ENCODE measurements at places on chromosomes 1 and 21. TPM values are rescaled to one million over a fixed set of nuclear protein-coding genes. Genes with fewer than 3 reads are reported as not detected.

DNA sequence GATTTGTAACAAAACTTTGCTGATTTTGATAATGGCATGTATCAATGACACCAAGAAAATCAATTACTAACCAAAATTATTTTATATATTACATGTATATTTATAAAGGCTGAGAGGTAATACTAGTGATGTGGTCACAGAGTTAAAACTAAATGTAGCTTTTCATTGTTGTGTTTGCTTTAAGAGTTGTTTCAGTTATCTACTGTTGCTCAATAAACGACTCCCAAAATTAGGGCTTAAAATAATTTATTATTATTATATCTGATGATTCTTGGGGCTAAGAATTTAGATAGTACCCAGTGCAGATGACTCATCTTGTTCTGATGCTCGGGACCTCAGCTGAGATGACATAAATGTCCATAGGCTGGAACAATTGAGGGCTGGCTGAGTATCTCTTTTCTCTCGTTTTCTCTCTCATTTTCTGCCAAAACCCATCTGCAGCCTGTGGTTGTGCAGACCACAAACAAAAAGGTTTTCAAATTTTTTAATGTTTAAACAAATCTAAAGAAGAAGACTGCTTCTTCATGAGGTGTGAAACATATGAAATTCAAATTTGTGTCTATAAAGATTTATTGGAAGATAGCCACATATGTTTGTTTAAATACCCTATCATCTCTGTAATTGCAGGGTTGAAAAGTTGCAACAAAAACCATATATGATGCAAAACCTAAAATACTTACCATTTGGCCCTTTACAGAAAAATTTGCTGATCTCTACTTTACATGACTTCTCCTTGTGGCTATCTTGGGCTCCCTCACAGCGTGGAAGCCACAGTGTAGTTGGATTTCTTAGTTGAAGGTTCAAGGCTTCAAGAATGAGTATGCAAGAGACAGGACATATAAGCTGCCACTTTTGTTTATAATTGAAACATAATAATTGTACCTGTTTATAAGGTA is 14.8 kb upstream of the PTPRC start:
- H3K4me1 ChIP-seq: no peaks in the 10 kb centered on the region
- no peak overlapping the region for H3K4me3 ChIP-seq
- DNase-seq: no peak
- no peaks in the 10 kb centered on the region for H3K36me3 ChIP-seq

DNA sequence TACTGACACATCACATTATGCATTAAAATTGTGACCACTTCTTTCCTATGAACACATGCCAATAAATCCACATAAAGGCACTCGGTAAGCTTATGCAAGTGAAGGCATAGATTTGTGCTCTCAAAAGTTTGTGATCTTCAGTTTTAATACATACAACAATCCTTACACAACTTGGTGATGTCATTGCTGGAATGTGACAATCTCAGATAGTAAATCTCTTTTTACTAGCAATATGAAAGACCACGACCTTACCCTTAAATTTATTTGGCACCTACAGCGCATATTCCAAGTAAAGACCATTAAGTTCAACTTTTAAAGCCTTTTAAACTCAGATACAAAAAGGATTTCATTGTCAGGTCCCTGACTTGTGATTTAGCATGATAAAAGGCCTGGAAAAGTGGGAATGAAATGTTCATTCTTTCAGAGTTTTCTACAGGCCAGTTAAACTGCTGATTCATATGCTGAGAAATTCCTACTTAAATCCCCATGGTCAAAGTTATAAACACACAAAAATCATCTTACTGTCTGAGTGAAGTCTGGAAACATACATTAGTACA is 157.4 kb downstream of the SIPA1L2 start:
- no peak for DNase-seq
- H3K27ac ChIP-seq: no peak overlapping the region
- H3K36me3 ChIP-seq: peaks cover 19% of the 10 kb centered on the region
- peaks cover 25% of the 10 kb centered on the region for H3K4me1 ChIP-seq
- no peaks in the 10 kb centered on the region for H3K27me3 ChIP-seq
- no peak overlapping the region for H3K4me3 ChIP-seq

- peaks cover 14% of the 10 kb centered on the region for H3K4me1 ChIP-seq
- no peak overlapping the region for H3K27ac ChIP-seq
- no peak overlapping the region for H3K4me3 ChIP-seq
- no peaks in the 10 kb centered on the region for H3K36me3 ChIP-seq
These were observed 17.5 kb upstream of the ERRFI1 start for GRCh38 chr1:8043621-8044020.

DNA sequence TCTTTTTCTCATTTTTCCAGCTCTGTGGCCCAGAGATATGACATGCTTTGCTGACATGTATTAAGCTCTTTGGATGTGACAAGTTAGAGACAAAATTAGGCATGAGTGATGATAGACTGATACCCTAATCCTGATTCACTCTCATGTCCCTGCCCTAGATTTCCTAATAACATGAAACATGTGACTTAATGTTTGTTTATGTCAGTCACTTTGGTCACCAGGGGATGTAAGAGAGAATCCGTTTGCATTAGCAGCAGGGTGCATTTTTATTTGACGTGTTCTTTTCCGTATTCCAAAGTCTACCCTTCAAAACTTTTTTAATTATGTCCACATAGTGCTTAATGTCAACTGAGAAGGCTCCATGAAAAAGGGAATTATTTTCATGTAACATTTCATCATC is 192.4 kb downstream of the HMCN1 start:
- H3K27ac ChIP-seq: no peak overlapping the region
- no peaks in the 10 kb centered on the region for H3K36me3 ChIP-seq

GRCh38 chr1:168485048-168485447 is 58.7 kb downstream of the XCL2 start:
- no peaks in the 10 kb centered on the region for H3K27me3 ChIP-seq
- H3K4me1 ChIP-seq: peaks cover 19% of the 10 kb centered on the region
- DNase-seq: no peak
- H3K36me3 ChIP-seq: no peaks in the 10 kb centered on the region
- no peak overlapping the region for H3K4me3 ChIP-seq

DNA sequence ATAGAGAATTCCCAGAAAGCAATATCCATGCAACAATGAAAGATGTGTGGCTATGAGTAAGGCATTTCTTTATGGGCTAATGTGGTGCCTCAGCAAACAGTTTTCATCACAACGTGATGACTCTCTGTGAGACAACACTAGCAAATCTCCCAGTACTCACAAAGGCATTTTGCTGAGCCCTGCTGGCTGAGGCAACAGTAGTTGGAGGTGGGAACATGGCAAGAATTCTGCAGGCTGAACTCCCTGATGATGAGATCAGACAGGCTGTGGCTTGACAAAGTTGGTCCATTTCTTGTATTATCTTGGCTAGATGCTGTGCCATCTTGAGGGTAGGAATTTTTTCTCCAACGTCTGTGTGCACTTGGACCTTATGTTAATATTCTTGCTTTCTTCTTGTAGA is 24.6 kb downstream of the PROX1 start:
- peak overlapping the region; percentile 81 for H3K27ac ChIP-seq
- no peaks in the 10 kb centered on the region for H3K27me3 ChIP-seq
- H3K36me3 ChIP-seq: peaks cover 10% of the 10 kb centered on the region

- peak overlapping the region; percentile 57 for H3K4me3 ChIP-seq
- no peaks in the 10 kb centered on the region for H3K27me3 ChIP-seq
- peaks cover 72% of the 10 kb centered on the region for H3K4me1 ChIP-seq
- H3K36me3 ChIP-seq: peaks cover 35% of the 10 kb centered on the region
- DNase-seq: peak; percentile 69
- H3K27ac ChIP-seq: peak overlapping the region; percentile 97
These were observed 12.6 kb downstream of the TINAGL1 start for GRCh38 chr1:31588751-31589515.

DNA sequence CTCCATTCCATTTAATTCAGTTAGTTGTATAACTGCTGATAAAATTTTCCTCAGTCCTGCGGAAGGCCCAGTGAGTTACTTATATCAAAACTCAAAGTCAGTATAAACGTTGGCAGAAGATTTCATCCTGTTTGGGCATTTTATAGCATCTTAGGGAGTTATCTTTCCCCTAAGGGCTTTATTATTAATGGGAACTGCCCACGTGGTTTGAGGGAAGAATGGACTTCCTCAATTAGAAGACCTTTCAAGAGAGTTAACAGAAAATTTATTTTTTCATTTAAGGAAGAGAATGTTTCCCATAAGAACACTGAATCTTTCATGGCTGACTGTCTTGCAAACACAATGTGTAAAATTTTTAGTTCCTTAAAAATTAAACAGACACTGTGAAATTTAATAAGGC is 400.1 kb downstream of the NEGR1 start:
- no peaks in the 10 kb centered on the region for H3K4me1 ChIP-seq
- H3K27me3 ChIP-seq: no peaks in the 10 kb centered on the region
- no peak overlapping the region for H3K27ac ChIP-seq
- no peaks in the 10 kb centered on the region for H3K36me3 ChIP-seq

The ANGPTL7 gene
- 1.1 TPM for total RNA-seq

DNA sequence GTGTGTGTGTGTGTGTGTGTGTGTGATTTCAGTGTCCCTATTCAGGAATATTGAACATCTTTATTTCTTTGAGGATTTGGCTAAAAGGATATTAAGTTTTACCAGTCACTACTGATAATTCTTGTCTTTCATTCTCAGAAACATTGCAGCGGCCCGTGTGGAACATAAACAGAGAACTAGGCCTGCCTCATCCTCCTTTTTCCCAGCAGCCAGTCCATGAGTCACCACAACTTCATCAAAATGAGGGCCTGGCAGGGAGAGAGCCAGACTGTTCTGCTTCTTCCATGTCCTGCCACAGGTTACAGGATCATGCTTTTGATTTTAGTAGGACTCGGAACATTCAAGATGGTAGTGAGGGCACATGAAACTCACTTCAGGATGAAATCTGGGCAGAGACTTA is 50.7 kb downstream of the LRIG2 start:
- H3K27me3 ChIP-seq: no peaks in the 10 kb centered on the region
- no peak for DNase-seq
- H3K4me3 ChIP-seq: no peak overlapping the region
- peaks cover 86% of the 10 kb centered on the region for H3K36me3 ChIP-seq

The ENAH gene
- 78.6 TPM for total RNA-seq

Data from left ventricle myocardium inferior (tissue), 1 donor.